CD4-positive, alpha-beta T cell treated with Interleukin-4 for 4 hours (primary cell): ENCODE measurements at places on chromosomes 7 and 10.

DNA sequence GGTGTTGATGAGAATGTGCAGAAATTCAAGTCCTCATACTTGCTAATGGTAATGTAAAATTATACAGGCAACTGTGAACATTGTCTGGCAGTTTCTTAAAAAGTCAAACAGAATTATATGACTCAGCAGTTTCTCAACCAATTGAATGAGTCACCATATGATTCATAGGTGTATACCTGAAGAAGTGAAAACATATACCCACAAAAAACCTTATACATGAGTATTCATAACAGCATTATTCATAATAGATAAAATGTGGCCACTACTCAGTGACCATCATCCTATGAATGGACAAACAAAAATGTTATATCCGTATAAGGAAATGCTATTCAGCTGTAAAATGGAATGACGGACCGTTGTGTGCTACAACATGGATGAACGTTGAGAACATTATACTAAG is 253.5 kb downstream of the MALRD1 start:
- DNase-seq: no peak

DNA sequence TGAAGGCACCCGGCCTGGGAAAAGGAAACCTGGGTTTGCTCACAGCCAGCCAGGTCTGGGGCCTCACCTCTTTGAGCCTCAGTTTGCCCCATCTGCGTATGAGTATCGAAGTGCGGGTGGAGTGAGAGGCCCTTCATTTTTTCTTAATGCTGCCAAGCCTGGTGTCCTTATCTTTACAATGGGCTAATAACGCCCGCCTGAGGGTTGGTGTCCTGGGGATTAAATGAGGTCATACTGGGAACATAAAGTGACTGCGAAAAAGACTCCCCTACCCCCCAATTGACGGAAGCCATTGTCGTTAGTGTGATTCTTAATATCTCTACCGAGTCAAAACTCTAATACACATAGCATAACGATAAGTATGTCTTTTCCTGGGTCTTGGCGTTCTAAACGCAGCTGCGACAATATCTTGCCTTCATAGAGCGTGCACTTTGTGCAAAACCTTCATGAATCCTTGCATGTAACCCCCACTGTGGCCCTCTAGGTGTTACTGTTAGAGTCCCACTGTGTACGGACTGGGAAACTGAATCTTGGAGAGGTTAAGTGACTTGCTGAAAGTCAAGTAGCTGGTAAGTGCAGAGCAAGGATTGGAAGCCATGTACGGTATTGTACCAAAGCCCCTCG is 11.4 kb upstream of the GRB10 start:
- DNase-seq: no peak

- no peak for DNase-seq
These were observed 165.6 kb upstream of the ASAH2 start for GRCh38 chr10:50416881-50417280.

DNA sequence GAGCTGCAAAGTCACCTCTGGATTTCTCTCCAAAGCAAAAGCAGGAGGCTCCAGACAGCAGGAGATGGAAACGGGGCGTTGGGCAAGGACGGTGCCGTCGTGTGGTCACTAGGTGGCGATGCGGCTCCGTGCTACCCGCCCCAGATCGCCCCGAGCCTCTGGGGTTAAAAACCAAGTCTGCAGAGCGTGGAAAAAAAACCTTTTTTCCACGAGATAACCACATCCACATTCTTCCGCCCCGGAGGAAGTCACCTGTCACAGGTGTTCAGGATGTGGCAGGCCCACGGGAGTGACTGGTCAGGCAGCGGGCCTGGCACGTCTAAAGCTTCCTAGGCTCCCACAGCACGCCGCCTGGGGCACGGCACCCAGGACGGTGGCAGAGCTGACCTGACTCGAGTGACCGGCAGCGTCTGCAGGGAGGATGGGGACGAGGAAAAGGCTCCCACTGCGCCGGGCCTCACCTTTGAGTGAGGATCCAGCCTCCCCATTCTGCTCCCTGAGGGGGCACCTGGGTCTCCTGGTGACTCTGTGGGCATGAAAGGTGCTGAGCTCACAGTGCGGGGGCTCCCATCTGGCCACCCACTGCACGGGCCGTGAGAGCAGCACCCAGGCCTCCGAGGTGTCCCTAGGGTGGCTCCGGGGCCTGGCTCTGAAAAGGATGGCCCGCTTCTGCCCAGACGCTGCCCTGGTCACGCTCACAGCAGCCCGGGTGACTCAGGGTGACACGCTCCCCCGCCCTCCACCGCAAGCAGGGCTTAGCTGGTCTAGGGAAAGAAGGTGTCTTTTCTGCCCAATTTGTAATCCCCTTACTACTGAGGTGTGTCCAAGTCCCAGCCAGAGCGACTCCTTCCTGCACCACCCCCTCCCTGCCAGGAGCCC is 71.3 kb upstream of the TNRC18 start:
- DNase-seq: peak; percentile 73

- no peak for DNase-seq
These were observed 260.7 kb downstream of the KLF6 start for GRCh38 chr10:3524086-3524960.

DNA sequence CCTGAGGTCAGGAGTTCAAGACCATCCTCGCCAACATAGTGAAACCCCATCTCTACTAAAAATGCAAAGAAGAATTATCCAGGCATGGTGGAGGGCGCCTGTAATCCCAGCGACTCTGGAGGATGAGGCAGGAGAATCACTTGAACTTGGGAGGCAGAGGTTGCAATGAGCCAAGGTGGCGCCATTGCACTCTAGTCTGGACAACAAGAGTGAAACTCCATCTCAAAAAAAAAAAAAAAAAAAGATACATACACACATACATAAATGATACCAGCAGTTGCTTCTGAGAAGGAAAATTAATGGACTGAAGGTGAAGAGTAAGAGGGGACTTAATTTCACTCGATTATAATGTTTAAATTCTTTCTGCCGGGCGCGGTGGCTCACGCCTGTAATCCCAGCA is 40.2 kb upstream of the PAX2 start:
- no peak for DNase-seq

- no peak for DNase-seq
These were observed 41.4 kb downstream of the VAX1 start for GRCh38 chr10:117096599-117097201.
